ENCODE measurements at places on chromosomes 3 and 15.

DNA sequence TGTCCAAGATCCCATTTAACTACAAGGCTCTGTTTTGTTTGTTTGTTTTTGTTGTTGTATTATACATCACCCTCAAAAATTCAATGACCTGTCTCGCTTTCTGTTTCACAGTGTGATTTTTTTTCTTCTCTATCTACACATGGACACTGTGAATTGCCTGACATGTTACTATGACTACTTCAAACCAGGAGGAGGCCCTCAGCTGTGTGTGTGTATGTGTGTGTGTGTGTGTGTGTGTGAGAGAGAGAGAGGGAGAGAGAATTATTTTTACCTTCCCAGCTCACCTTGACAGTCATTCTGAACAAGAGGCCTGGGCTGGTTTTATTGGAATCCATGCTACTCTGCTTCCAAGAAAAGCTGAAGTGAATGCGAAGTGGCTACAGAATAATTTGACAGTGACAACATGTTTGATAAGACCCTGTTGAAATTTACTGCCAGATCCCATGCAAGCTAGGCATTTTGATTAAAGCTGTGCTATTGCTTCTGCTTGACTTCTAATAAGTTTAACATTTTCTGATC lies 841.4 kb downstream of the NSUN3 start:
- no peak for DNase-seq

DNA sequence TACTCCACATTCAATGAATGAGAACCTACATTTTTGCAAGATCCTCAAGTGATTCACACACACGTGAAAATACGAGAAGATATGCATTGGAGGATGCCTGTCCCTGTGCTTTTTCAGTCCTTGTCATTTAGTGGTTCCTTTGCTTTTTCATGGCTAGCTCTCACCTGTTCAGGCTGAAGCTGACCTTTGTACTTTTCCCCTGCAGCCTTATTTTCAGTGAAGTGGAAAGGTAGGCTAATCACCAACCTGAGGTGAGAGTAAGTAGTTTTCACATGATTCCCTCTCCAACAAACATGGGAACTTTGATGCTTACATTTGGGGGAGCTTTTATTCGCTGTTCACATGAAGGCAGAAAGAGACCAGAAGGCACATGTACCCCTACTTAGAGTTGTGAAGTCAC lies 8.3 kb downstream of the ITPR1 start:
- no peak for DNase-seq

DNA sequence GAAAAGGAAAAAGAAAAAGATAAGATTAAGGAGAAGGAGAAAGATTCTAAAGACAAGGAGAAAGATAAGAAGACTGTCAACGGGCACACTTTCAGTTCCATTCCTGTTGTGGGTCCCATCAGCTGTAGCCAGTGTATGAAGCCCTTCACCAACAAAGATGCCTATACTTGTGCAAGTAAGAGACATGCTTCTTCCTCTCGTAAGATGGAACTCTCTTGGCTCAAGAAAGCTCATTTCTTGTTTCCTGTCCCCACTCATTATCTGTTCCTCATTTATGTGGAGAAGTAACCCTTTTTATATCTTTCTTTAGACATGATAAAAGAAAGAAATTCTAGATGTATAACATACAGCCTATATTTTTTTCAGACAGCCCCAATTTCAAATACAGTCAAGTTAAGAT lies 101.4 kb downstream of the KLHL25 start:
- DNase-seq = no peak

DNA sequence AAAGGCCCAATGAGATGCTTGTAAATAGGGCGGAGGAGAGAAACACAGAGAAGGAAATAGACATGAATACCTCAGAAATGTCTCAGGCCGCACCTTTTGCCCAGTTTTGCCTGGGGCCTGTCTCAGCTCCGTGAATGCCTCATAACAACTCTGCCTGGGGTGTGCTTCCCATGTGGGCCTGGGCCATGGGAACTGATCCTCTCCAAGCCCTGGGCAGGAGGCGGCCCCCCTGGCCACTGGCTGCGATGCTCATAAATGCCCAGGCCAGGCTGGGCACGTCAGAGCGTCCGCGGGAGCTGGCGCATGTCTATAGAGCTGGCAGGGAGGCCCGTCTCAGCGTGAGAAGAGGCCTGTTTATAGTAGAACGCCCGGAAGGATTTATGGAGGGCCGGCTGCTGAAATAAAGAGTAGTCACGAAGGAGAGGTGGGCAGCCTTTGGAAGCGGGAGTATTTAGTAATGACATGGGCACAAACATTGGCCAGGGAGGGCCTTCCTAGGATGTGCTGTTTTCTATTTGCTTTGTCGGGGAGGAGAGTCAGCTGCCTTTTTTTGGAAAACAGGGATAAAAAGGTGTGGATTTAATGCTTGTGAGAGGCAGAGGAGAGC lies 85.9 kb upstream of the IGF1R start:
- DNase-seq = no peak

- no peak for DNase-seq
These were observed 136.5 kb upstream of the TBL1XR1 start for GRCh38 chr3:177333533-177334520.

- DNase-seq = no peak
These were observed 8.5 kb downstream of the ITPKA start for GRCh38 chr15:41501931-41502794.

GRCh38 chr3:156187146-156187769 lies 66.9 kb downstream of the KCNAB1 start:
- DNase-seq = no peak

- DNase-seq = no peak
These were observed 84.3 kb upstream of the ZNF385D start for GRCh38 chr3:21835264-21835663.

DNA sequence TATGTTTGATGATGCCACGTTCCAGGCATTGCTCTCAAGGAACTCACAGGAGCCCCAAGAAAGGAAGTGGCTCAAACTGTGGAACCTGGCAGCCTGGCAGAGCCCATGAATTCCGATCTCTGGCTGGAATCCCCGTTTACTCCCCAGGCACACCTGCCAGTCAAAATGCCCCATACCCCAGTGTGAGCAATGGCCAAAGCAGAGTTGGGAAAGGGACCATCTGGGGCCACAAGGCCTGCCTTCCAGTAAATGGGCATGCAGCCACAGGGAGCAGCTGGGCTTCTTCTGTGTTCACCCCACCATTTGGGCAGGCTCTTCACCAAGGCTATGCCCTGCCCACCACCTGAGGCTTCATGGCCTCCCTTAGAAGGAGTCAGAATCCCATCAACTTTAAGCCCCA lies 257.0 kb upstream of the GOLGA6L4 start:
- DNase-seq = no peak

GRCh38 chr15:37733628-37734027 lies 200.8 kb upstream of the TMCO5A start:
- DNase-seq = no peak

DNA sequence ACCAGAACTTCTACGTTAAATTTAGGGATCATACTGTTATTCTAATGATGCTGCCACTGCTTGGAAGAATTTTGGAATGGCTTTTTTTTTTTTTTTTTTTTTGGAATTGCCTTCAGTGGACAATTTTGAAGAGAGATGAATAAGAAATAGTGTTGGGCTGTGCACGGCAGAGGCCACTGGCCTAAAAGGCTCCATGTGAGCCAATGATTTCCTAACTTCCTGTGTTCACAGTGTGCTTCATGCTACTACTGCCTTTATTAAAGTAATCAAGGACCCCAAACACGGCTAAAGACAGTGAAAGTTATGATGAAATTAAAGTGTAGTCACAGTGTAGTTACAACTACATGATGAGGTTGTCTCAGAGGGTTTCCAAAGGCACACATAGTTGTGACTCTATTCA lies 100.8 kb upstream of the TNFAIP8L3 start:
- DNase-seq = no peak

GRCh38 chr3:87145553-87145952 lies 81.6 kb upstream of the CHMP2B start:
- no peak for DNase-seq

GRCh38 chr15:91255670-91256192 lies 155.7 kb downstream of the SV2B start:
- no peak for DNase-seq

DNA sequence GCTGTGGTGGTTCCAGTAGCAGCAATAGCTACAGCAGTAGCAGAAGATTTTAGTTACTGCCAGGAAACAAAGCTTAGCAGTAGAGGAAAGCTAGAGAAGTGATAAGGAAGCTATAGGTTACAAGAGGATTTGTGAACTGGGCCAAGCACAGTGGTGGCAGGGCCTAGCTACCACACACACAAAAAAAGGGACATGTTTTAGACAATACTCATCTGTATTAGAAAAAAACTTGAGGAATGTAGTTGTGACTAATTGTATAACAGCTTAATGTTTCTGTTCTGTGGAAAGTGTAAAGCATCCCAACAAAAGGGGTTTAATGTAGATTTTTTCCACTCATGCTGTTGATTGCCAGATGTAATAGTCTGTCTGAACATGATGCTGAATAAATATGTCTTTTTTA lies 29.9 kb upstream of the PFN2 start:
- DNase-seq = no peak

- no peak for DNase-seq
These were observed 26.0 kb upstream of the BOC start for GRCh38 chr3:113185194-113185835.

DNA sequence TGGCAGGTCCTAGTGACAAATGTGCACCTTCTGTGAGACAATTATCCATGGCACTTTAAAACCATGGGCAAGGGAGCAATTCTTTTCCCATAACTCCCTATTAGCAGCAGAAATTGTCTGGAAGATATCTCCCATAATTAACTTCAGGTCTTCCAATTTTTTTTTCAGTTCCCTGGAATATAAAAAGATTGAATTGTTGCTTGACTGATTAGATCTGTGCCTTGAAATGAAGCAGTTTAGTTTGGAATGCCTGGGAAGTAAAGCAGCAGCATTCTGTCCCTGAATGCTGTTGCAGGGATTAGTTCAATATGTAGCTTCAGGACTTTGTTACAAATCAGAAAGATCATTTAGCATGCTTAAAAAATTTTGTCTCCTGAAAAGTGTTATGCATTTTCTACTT lies 137.0 kb upstream of the GOLGA6L4 start:
- no peak for DNase-seq

DNA sequence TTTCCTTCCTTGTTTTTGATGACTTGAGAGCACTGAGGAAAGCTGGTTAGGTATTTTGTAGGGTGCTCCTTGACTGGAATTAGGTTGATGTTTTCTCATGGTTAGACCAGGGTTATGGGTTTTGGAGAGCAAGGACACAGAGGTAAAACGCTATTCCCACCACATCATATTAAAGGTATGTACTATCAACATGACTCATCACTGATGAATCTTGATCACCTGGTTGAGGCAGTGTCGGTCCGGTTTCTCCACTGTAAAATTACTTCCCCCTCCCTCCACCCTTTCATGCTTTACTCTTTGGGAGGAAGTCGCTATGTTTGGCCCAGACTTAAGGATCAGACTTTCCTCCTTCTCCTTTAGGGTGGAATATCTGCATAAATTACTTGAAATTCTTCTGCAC lies 201.6 kb downstream of the EDEM1 start:
- DNase-seq = no peak

- no peak for DNase-seq
These were observed 76.4 kb downstream of the DAPK2 start for GRCh38 chr15:63969652-63970421.

- no peak for DNase-seq
These were observed 208.6 kb upstream of the PFN2 start for GRCh38 chr3:150179330-150179729.

- DNase-seq = no peak
These were observed 1.2 kb upstream of the HYAL1 start for GRCh38 chr3:50304601-50305000.

DNA sequence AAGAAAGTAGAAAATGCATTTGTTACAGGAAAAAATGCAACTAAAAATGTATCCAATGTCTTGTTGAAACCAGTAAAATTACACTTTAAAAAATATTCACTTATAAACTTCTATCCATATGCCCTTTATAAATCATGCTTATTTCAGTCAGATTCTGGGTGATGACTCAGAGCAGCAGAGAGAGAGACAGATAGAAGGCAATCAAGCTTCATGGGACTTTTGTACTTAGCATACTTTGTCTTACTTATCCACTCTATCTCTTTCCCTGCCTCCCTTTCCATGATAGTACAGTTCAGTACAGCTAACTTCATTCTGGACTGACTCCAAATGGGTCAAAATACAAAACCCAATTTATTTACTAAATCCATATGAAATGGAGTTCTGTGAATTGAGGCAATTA lies 1438.2 kb downstream of the ZPLD1 start:
- DNase-seq = no peak
